ENCODE measurements at places on chromosomes 6 and 20.

DNA sequence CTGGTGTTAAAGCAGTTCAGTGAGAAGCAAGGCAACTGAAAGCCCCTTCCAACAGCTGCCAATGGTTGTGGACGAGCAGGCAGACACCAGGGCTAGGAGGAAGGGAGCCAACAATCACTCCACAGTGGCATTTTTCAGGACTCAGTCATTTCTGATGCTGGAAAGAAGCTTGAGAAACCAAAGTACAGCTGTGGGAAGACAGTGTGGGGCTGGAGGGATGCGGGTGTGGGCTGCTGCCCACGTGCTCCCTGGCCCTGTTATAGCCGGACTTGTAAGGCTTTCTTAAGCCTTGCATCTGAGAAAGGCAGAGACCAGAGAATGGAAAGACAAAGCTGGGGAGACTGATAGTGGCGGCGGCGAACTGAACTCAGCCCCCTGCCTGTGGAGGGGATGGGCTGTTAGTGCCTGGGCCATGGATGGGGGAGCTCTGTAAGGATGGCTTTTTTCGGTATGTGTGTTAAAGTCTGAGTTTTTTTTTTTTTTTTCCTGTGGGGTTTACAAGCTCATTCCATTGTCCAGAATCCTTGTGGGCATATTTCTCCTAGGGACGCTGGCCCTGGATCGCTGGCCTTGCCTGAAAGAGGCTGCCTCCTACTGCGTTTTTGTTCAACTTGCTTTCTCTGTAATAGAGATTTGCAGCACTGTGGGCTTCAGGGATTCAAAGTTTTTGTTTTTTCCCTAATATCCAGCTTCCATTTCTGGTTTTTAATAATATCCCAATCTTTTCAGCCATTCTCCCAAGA, 91.7 kb downstream of the GJA10 start:
- no peak for DNase-seq

GRCh38 chr6:44022671-44023352, 104.4 kb downstream of the MRPL14 start:
- no peak for DNase-seq

DNA sequence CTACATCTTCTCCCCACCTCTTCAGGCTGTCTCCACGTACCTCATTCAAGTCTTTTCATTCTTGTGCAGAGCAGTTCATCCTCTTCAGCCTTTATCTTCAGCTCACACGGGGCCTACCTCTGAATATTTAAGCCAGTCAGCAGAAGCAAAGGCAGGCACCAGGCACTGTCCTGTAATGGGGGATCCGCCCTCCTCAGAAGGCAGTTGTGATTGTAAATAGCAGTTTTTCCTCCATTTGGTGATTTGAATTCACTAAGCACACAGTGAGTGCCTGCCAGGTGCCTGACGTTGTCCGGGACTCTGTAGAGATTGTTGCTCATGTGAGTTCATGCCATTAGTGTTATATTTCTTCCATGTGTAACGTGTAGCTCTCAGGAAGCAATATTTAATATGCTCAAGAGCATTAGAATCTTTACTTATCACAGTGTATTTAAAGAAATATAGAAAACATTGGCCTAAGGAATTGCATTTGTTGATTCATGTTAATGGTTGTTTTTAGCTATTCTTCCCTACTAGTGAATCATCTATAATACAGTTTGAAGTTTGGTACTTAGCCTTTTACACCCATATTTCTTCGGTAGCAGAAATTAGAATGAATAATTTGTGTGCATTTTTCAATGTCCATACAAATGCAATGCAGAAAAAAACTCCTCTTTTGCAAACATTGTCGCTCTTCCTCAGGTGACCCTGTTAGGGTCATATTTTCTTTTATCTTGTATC, 17.9 kb downstream of the BPHL start:
- no peak for DNase-seq

- no peak for DNase-seq
Observed at GRCh38 chr6:125792172-125792571, 1.4 kb downstream of the NCOA7 start.

DNA sequence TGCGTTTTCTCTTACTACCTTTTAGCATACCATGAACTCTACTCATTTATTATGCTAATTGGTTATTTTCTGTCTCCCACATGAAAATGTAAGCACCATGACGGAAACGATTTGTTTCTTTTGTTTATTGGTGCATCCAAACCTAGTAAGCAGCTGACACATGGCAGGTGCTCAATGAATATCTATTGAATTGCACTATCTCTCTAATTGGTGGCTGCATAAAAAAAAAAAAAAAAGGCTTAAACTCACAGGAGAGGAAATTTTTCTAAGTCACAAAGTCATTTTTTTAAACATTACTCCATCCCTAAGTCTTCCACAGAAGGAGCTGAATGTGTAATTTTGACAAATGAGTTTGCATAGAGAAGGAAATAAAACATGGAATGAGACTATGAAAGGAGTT, 608.4 kb downstream of the PTPRT start:
- DNase-seq: no peak

DNA sequence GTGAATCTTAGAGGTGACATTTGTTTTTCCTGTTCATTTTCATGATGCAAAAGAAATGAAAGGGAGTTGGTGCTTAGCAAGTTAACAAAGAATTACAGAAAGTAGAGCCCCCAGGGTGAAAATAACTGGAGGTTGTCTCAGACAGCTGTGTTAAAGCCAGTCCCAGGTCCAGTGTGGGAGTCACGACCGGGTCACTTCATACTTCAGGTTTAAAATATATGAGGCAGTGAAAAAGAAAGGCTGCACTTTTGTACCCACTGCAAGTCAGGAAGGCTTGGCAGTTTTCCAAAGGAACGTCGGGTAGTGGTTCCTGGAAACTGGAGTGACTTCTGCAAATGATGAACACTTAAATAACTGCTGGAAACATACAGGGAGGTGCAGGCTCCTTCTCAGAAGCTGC, 91.5 kb upstream of the THBS2 start:
- DNase-seq: no peak

DNA sequence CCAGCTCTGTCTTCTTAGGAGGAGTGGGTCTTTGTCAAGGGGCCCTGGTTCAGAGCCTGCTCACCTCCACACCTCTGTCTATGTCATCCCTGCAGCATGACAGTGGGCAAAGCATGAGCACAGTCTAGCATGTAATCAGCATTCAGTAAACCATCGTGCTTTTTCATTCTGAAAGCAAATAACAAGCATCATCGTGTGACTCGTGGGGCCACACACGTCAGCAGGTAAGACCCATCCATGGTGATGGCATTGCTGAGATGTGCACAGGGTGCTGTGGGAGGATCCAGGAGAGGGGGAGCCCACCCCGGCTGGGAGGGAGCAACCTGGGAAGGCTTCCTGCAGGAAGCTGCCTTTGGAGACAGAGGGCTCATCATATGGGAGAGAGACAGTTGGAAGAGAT, 106.7 kb downstream of the TMEM242 start:
- no peak for DNase-seq

GRCh38 chr20:14259689-14260088, 77.7 kb downstream of the FLRT3 start:
- DNase-seq: no peak

DNA sequence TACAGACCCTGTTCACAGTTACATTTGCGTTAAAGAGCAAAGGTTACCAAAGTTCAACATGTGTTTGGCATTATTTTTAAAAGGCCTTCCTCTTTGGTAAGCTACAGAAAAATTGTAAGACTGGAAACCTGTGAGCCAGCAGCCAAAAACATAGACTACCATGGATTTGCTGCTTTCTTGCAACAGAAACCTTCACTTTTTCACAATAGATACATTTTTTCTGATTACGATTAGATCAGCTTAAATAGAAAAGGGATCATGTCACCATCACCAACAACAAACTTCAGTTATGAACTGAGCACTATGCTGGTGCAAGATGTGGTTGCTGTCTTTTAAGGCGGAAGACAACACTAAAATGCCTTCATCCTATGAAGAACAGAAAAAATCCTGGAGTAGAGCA, 112.3 kb upstream of the MARCKS start:
- no peak for DNase-seq

GRCh38 chr20:47949230-47949629, 163.9 kb upstream of the SULF2 start:
- DNase-seq: no peak

DNA sequence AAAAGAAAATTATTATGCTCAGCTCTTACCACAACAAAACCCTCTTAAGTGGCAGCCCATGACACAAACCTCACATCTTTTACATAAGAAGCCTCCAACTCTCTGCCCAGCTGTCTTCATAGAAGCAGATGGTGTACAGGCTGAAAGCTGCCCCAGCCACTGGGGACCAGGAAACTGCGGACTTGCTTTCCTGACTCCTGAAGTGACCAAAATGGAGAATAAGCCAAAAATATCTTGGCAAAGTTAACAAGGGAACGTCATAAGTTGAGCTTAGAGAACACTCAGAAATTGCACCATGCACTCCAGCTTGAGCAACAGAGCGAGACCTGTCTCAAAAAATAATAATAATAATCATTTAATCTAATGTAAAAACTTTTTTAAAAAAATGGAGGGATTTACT, 160.3 kb upstream of the CDYL start:
- no peak for DNase-seq

GRCh38 chr6:37399131-37399530, 33.9 kb upstream of the CMTR1 start:
- no peak for DNase-seq

GRCh38 chr20:44549123-44549522, 27.3 kb upstream of the SERINC3 start:
- DNase-seq: no peak

GRCh38 chr6:167826896-167827582, at the start of gene AFDN:
AFDN (plus strand) TSS chr6:167826911; CDS start chr6:167827133, 222 bp downstream.
- no peak for DNase-seq

GRCh38 chr6:33075208-33075567, 602 bp upstream of the HLA-DPB1 start:
- no peak for DNase-seq

DNA sequence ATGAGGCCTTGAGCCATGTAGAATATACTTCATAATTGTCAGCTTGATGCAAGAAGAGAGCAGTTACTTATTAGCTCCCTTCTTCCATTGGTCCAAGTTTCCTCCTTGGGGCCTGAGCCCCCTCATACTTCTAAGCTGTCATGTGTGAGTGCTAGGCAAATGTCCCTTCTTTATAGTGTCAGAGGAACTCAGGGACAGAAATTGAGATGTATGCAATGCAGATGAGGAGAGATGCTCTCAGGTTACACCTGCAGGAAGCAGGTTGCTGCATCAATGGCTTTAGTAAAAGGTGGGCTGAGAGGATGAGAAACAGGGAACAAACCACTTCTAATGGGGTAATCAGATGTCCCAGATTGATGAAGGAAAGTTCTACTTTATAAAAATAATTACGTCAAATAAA, 6.7 kb upstream of the PDSS2 start:
- DNase-seq: no peak

GRCh38 chr20:44115762-44116644, 71.0 kb downstream of the JPH2 start:
- no peak for DNase-seq

DNA sequence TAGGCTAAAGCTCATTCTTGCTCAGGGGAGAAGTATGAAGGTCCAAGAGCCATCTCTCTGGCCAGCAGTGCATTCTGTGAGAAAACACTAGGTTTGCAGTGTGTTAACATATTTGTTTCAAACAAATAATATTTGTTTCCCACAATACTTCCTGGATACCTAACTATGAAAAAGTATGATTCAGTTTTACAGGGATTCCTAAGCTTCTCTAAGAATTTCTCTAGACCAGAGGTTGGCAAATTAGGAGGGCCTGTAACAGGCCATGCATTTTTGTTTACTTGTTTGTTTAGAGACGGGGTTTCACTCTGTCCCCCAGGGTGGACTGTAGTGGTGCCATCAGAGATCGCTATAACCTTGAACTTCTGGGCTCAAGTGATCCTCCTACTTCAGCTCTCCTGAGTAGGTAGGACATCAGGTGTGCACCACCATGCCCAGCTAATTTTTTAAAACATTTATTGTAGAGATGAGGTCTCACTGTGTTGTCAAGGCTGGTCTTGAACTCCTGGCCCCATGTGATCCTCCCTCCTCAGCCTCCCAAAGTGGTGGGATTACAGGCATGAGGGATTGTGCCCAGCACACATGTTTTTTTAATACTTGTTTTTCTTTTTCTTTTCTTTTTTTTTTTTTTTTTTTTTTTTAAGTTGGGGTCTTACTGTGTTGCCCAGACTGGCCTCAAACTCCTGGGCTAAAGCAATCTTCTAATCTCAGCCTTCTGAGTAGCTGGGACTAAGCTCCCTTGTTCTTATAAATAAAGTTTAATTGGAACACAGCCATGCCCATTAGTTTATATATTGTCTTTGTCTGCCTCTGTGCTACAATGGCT, 71.7 kb downstream of the ADGRG6 start:
- no peak for DNase-seq

DNA sequence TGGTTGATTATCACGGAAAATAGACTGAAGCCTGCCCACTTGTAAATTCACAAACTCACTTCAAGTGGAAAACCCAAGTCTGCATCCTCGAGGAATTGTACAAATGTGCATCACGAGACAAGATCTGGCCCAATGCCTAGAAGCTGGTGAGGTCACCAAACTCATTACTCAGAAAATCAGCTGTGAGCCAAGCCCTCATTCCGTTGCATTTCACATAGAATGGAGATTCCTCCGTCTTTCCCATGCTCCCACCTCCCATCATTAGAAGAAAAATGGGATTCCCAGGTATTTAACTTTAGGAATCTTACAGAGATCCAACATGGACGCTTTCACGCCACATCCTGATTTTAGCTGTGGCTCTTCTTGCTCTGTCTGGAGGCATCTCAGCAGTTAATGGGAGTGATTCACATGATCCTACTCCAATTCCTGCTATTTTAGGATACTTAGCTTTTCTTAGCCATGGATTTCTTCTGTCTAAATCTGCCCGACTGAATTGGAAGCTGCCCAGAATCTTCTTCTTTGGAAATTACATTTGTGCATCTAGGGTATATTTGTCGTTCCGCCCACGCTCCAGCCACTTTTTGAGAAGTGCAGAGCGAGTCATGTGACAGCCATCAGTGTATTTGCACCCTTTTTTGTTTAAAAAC, 68.7 kb upstream of the STMND1 start:
- no peak for DNase-seq

DNA sequence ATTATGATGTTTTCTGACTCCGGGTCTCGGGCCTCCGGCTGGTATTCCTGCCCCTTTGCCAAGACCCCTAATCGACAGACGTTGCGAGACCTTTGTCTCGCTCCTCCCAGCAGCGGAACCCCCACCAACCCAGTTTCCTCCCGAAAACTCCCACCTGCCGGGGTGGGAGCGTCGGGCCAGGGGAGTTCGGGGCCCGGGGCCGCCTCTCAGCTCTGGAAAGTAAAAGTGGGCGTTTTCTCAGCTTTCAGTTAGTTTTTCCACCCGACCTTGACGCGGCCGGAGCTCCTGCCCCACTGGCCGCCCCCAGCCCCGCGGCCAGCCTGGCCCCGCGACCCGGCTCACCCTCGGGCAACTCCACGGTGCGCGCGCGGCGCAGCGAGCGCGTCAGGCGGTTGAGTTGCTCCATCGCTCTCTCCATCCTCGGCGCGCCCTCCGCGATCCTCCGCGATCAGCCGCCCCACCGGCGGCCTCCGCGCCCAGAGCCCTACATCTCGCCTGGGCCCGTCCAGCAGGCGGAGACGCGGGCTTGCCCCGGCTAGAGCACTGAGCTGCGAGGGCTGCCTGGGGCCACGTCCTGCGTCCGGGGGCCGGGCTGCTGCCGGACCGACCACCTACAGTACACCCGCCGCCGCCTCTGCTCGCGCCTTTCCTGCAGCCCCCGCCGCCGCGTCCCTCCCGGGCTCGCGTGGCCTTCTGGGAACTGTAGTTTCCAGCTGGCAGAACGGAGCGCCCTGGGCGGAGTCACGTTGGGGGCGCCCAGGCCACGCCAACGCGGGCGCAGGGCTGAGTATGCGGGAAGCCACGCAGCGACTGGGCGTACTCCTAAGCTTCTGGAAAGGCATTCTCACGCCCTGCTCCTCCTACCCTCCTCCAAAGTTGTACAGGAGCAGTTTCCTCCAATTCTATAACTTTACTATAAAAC, at the start of gene HACE1:
HACE1 (minus strand) TSS at position 695 of the 922 bp plus-strand sequence; CDS start at position 418, 277 bp downstream.
- peak; percentile 76 for DNase-seq

- DNase-seq: no peak
Observed at GRCh38 chr6:107221519-107221918, 106.2 kb upstream of the BEND3 start.
